DMS79 treated with DMSO at 0.1 percent for 48 hours (cell line): ENCODE measurements at places on chromosomes 12 and 14.
A peak's percentile ranks its signal among the peaks of the same experiment; 100 is the strongest.

- DNase-seq, result no peak
These were observed 520.3 kb downstream of the DIO2 start for GRCh38 chr14:79690960-79691359.

DNA sequence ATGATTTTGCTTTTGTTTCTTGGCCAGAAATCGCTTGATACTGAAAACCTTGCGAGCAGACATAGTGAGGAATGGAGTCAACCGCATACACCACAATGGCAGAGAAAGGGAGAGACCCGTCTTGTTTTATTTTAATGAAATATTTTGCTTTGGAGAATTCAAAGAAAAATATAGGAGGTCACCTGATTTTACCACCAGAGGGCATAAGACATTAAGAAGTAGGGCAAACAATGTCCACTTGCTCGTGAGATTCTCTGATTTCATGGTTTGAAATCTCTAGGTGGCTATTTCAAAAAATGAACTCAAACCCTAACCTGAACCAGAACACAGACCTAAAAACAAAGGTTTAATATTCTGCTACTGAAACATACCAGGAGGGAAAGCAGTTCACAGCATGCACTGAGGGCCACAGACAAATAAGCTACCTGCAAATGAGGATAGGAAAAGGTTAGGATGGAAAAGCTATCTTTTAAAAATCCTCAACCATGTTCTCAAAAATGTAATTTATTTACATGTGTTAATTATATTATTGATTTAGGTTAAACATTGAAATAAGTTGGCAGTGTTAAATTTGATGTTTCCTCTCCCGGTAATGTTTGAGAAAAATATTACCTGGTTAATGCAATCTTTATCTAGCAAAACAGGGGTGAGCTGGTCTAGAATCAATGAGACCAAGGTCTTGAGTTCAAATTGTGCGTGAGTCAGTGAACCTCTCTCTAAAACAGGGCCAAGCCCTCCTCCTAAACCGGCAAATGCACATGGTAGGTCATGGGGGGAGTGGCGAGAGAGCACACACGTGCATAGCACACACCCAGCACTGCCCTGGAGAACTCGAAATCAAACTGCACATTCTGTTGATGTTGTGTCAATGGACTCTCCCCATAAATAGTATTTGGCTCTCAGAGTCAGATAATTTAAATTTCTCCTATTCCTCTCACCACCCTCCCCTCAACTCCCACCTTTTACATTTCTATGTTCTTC, 12.5 kb downstream of the IFNG-AS1 start:
- DNase-seq, result no peak

GRCh38 chr12:48296586-48297282, 54.0 kb downstream of the ZNF641 start:
- peak; percentile 45 for DNase-seq

GRCh38 chr12:110180591-110181005, 56.4 kb downstream of the IFT81 start:
- no peak for DNase-seq

DNA sequence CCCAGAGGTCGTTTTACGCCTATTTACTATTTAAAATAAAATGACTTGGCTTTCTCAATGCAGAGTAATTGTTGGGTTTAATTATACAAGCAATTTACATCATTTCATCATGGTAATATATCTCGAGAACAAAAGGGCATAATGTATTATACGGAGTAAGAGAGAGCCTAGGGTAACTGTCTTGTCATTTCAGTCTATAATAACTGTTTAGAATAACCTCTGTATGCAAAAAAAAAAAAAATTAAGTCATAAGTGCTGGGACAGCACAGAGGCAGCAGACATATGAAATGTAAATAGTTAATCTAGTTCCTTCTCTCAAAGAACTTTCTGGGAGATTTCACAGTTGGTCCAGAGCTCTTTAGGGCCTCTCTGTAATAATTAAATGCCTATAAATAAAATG, 284.9 kb downstream of the TMTC2 start:
- no peak for DNase-seq

DNA sequence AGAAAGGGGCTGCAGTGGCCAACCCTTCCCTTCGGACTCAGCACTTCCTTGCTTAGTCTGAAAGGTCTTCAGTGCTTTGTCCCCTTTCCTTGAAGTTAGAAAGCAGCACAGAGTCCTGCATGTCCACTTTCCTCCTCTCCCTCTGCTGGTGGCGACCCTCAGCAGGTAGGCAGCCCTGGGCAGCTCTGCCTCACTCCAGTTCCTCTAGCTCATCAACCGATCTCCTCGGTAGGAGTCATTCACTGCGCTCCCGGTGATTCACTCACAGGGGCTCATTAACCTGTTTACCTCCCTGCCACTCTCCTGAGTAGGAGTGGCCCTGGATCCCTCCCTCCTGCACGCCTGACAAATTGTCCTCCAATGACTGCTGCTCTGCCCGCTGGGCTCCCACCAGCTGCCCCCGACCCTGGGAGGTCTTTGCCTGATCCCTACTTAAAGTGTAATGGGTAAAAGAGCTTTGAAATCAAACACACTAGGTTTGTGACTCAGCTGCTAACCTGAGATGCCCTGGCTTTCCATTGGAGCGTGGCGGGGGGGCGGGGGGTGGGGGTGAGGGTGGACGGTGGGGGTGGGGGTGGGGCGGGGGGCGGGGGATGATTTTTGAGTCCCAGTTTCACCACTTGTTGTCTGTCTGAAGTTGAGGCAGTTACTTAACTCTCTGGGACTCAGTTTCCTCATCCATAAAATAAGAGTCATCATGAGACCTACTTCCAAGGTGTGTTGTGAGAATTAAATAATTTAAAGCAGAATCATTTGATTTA, 4.2 kb downstream of the SCNN1A start:
- DNase-seq, result peak; percentile 96

DNA sequence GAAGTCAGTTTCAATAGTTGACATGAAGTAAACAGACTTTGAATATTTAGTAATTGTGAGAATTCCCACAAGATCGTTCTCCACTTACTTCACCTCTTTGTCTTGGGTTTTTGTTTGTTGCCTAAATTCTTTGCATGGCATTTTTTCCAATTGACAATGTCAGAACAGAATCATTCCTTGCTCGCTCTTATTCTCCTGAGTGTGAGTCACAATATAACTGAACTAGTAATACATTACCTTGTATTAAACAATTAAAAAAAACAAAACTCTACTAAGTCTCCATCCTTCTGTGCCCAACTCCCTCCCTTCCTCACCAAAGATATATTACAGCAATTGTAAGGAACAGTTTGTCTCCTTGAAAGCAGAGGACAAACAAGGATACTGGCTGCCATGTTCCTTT, 638.8 kb upstream of the NOVA1 start:
- DNase-seq, result no peak

DNA sequence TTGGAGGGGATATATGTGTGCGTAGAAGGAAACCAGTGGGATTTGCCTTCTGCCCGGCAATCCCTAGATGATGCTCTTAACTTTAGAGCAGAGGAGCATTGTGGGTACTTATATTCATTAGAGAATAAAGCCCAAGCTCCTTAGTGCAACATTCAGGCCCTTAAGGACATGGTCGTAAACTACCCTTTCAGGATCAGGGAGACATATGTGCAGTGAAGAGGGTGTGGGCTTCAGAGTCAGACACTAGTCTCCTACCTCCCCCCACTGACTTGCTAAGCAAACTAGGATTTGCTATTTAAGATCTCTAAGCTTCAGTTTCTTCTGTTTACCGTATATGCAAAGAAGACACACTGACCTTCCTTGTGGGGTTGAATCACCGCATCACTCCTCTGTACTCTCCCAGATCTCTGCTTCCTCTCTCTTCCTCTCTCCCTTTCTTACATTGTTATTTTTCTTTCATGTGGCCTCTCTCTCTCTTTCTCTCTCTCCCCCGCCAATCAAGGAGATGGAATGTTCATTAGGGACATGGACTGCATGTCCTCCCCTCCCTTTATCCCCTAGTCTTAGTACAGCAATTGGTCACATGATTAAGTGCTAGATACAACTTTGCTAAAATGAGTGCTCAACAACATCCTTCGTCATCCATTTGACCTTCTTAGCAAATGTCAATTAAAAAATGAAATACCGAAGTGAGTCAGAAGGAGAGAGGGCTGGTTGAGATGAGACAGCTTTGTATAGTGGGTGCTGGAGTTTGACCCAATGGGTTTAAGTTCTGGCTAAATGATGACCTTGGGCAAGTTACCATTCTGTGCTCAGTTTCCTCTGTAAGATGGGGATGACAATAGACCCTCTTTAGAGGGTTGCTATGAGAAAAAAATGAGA, 91.7 kb downstream of the TMX1 start:
- DNase-seq, result no peak

DNA sequence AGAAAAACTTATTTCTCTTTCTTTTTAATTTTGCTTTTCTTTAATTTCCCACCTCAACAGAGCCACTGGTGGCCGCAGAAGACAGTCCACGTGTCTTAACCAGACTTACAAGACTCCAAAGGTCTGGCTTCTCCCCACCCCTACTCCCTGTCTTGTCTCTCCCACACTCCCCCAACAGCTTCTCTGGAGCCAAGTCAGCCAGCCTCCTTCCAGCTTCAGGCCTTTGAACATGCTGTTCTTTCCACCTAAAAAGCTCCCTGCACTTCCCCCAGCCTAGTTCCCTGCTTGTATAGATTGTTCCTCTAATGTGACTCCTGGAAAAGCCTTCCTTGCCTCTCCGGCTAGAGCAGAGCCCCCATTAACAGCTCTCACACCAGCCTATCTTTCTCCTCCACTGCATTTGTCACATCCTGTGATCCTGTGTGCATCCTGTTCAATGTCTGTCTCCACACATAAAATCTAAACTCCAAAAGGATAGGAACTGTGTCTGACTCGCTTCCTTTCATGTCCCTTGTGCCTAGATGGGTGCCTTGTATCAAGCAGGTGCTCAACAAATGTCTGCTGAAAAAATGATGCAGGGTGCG, 7.8 kb upstream of the DYNLL1 start:
- no peak for DNase-seq

DNA sequence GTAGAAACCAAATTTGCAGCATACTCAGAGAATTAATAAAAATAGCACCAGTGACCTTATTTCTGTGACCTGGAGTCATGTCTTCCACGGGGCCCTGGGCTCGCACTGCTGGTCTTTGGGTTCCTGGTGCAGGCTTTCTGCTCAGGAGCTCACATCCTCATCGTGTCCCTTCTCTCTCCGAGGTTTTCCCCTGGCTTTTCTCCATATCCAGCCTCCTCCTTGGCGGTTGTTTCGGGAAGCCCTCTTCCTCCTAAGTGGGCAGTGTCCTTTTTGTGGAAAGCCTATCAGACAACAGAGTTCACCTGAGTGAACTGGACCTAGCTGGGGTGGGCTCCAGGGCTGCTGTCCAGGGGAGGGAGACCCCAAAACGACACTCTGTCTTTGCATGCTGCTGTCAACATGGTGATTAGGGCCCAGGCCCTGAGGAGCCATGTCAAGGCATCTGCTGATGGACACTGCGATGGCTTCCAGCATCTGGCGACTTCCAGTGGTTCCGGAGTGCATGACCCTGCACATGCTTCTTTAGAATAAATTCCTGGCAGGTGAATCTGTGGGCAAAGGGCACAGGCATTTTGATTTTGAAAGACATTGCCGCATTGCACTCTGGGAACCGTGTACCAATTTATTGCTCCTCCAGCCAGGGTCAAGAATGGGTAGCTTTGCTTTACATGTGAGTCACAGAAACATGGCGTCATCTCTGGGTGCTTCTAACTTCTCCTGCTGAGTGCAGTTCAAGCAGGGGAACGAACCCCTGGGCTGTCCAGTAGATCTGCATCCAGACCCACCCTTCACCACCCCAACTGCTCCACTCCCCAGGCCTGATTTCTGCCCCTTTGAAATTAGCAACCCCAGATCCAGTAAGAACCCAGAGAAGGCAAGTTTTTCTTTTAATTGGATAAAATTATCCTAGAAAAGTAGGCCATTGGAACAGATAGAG, 136.8 kb downstream of the ADGRD1 start:
- DNase-seq, result no peak

GRCh38 chr12:6208130-6208529, 7.9 kb downstream of the CD9 start:
- DNase-seq, result no peak

DNA sequence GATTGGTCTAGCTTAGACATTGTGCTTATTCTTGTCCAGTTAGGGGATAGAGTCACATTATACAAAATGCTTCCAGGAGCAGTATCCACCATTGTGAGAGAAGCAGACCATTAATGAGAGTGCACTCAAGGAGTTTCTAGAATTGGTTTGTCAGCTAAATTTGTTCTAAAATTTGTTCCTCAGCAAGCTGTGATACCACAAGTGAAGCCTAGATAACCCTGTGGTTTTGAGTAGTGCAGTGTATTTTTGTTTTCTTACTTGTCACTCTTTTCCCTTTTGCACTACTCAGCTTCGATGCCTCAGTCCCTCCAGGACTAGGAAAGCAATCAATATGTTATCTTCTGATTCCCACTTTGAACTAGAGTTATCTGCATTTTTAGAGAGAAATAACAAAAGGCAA, 42.5 kb upstream of the AKAP6 start:
- DNase-seq, result no peak

DNA sequence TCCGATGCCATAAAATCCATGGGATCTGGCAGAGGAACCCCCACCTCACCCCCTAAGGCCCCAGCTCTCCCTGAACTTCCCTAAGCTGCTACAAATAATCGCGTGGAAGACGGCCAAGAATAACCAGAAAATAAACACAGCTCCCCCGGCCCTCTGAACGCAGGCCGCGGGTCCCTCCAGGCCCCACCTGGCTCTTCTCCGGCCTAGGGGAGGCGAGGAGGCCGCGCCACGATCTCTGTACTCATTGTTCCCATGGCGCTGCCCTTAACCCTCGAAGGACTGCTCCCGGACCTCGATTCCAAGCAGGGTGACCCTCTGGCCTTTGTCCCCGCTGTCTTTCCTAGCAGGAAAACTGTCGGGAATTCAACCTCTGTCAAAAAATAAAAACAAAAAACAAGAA, 33.9 kb upstream of the TBX5 start:
- no peak for DNase-seq

DNA sequence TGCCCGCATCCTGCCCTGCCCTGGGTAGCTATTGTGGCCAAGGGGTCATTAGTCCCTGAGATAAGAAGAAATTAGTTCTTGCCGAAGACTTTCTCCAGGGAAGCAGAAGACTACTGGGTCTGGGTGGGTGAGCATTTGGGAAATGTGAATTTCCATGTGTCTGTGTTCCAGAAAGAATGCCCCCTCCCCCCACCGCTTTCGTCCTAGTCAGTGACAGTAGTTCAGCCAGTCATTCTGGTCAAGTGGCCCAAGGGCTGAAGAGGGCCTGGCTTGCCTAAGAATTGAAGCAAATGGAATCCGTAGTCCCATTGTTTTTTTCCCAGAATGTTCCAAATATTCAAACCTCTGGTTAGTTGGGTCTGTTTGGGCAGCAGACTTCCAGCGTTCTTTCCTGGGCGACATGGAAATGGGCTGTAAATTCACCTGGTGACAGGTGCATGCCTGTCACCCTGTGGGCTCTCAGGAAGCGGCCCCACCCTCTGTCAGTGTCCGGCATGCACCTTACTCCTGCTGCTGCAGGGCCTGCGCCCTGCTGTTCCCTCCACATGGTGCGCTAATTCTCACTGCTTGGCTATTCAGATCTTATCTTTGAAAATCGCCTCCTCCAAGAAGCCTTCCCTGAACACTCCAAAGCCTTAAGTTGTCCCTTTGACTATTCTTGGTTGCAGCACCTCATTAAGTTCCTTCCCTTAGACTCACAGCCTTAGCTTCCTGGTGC, 1.4 kb upstream of the RFLNA start:
- no peak for DNase-seq

GRCh38 chr14:48456051-48456450, 780.6 kb upstream of the MDGA2 start:
- DNase-seq, result no peak

- DNase-seq, result no peak
These were observed 1366.8 kb upstream of the TMEM132C start for GRCh38 chr12:126899926-126900792.
